ENCODE measurements at places on chromosomes 1 and 21. TPM values are rescaled to one million over a fixed set of nuclear protein-coding genes. Genes with fewer than 3 reads are reported as not detected.

Gene TNFRSF14
- total RNA-seq: 37.5 TPM

DNA sequence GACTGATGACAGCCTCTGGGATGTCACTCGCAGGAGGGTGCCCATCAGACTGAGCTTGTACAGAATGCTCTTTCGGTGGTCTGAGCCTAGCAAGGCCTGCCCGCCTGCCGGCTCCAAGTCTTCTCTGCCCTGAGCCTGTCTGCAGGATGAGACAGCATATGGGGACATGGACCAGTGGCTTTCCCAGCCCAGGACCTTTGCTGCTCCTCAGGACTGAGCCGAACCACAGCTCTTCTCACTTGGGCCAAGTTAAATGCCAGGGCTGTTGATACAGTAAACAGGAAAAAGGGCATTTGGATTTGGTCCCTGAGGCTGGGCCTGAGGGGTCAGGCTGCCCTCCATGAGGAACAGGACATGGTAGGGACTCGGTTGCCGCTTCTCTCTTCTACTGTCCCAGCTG is 64.3 kb upstream of the EPS8L3 start:
- DNase-seq: no peak

DNA sequence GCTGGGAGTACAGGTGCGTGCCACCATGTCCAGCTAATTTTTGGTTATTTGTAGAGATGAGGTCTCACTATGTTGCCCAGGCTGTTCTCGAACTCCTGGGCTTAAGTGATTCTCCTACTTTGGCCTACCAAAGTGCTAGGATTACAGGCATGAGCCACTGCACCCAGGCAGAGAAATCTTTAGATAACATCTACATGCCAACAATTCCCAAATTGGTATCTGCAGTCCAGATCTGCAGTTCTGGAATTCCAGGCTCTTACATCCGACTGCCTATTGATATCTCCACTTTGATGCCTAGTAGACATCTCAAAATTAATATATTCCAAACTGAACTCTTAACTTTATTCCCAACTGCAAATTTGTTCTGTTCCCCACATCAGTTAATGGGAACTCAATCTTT is 23.3 kb downstream of the INAVA start:
- DNase-seq: no peak

- no peak for DNase-seq
Observed at GRCh38 chr1:54356680-54357147, 49.5 kb downstream of the SSBP3 start.

- no peak for DNase-seq
Observed at GRCh38 chr1:115251856-115252255, 86.2 kb downstream of the NGF start.

All from sigmoid colon (tissue), 7 donors.